ENCODE measurements at places on chromosomes 12 and 14. TPM values are rescaled to one million over a fixed set of nuclear protein-coding genes. Genes with fewer than 3 reads are reported as not detected.

DNA sequence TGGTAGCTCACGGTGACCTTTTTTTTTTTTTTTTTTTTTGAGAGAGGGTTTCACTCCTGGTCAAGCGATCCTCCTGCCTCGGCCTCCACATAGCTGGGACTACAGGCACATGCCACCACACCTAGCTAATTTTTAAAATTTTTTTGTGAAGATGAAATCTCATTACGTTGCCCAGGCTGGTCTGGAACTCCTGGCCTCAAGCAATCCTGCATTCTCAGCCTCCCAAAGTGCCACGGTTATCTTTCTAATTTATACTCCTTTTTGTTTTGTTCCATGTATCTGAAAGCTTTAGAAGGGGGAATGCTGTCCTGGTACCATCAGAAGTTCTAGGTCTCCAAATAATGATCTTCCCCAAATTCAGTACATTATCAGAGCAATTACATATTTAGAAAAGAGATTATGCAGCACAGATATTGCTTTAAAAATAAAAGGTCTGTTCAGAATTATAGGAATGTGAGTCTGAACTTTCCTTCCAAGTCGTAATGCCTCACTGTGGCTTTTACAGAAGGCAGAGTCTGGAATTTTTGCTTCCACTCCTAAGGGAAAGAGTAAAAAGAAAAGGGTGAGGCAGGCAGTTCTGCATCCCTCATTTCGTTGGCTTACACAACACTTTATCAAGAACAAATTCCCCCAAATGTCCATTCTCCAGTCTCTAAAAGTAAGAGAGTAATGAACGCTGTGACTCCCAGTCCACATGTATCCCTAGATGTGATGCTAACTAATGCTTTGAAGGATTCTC is 73.0 kb downstream of the GCH1 start:
- DNase-seq, result no peak

DNA sequence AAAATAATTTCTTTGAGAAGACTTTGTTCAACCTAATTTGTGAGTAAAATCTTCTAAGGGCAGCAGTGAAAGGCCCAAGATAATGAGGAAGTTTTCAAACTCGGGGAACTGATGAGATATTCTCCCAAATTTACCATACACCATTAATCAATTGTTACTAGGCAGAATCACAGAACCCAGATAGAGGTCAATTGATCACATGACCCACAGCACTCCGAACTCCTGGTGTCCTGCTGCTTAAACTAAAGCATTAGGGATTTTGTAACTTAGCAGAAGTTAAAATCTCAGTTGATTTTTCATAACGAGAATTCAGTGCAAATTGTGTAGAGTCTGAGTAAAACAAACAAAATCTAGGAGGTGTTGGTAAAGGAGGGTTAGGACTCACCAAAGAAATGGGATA is 207.8 kb downstream of the C12orf42 start:
- no peak for DNase-seq

GRCh38 chr14:105767315-105767714 is 240.9 kb downstream of the TMEM121 start:
- no peak for DNase-seq

GRCh38 chr14:75636100-75636692 is 24.5 kb downstream of the ERG28 start:
- no peak for DNase-seq

DNA sequence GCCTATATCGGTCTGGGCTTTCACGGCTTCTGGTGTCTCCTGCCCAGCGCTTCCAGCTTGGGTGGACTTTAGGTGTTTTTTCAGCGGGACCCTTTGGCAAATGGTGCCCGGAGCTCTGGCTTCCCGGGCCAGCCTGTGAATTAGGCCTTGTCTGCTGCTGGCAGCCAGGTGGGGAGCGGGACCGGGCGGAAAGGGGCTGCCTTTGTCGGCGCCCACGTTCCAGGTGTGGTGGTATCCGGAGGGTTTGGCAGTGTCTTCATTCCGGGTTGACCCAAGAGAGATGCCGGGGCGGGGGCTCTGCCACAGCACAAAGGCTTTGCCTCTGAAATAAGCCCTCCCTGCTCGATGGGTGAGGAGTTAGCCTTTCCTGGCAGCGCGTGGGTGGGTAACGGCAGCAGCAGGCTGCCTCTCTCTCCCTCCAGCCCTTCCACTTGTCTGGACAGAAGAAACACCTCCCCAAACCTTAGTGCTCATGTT is 9.5 kb downstream of the RFLNA start:
- DNase-seq, result no peak

The OR6C2 gene
- total RNA-seq, result not detected

Measured in left lobe of liver (tissue), 2 donors.